ENCODE measurements at places on chromosomes 2 and 18.

GRCh38 chr2:86793752-86794151 is 3.0 kb upstream of the CD8A start:
- no peak for DNase-seq

DNA sequence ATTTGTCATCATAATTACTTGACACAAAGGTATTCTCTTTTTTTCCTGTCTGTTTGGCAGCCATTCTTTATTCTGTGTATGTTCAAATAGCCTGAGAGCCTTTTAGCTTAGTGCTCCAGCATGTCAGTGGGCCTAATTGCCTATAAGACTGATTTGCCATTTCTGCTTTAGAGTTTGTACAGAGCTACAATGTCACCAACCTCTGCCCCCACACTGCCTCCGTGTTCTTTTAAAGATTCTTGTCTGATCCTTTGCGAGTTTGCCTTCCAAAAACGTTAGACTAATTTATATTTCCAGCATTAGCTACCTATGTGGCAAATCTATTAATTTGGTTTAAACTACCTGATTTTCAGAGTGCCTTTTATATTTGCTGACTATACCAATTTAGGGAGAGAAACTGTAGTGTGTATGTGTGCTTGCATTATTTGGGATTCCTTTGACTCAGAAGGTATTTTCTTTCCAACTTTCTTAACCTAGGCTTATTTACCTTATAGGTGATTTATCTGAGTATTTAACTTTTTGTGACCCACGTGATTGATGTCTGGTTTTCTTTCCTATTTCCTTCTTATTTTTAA is 70.8 kb downstream of the FAM117B start:
- no peak for DNase-seq

DNA sequence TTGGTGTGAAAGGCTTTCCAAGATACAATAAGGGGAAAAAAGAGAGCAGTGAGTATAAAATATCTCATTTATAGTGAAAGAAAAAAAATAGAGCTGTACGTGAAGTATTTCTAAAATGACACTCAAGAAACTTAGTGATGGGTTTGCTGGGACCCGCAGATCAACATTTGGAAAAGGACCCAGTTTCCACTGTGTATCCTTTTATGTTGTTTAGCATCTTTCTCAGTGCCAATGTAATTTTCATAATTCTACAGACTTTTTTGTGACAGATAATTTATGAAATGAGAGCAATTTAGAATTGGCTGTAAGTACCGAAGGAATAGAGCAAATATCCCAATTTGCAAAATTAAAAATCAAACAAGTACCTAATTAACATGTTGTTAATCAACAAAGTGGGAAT is 116.9 kb downstream of the SH3BP4 start:
- DNase-seq = no peak

DNA sequence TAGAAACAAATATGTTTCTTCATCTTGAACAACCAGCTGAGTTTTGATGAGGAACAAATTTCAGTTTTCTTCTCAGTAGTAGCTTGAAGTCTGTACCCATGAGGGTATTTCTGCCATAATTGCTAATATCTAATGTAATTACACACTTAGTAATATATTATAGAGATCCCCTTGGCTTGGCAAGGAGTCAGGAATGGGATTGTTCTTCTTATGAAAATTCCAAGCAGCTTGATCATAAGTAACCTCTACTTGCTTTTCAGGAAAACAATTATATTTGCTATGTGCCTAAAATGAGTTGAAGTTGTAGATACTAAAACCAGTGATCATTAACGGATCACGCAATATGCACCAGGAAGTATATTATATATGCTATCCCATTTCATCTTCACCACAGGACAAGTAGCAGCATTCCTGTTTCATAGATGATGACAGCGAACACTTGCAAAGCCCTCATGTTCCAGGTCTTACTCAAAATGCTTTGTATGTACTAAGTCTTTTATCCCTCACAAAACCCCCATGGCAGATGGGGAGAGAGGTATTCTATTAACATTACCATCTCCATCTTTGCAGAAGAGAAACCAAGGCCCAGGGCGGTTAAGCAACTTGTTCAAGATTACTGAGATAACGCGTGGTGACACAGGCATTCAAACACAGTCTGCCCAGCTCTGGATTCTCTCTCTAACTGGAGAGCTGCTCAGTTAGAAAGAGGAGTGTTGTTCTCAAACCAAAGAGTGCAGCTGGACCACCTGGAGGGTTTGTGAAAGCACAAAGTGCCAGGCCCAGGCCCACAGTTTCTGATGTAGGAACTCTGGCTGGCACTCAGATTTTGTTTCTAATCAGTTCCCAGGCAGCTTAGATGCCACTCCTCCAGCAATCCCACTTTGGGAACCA is 21.8 kb upstream of the RGPD4 start:
- DNase-seq = no peak

DNA sequence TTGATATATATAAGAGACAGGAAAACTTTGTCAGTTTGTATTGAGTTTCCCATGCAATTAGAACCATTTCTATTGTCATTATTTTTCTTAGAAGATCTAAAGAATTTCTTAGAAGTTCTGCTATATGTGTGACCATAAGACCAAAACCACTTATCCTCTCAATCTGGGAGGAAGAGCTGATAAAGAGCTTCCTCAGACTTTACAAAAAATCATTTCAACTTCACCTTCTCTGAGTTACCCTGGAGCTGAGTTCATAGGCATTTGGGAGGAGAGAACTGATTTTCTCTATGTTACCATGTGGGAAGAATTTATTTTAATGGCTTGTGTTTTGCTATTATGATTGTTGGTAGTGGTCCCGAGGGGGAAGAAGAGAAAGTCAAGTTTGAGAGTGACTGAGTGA is 329.3 kb downstream of the GPD2 start:
- no peak for DNase-seq

DNA sequence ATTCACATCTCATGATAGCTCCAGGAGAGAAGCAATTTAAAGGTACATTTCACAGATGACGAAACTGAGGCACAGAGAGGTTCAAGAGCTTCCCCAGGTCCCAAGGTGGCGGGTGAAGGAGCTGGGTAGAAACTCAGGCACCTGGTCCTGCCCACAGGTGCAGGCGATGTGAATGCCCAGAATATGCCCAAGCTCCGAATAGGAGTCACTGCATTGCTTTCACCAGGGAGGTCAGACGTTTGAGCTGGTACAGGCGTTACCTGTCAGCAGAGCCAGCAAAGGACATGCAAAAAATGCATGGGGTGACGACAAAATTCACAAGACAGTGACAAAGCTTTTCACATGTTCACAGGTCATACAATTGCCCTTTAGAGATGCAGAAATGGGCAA is 247.9 kb downstream of the HDAC4 start:
- DNase-seq = no peak

GRCh38 chr2:225660262-225661131 is 261.0 kb downstream of the NYAP2 start:
- DNase-seq = peak; percentile 63

- no peak for DNase-seq
Observed at GRCh38 chr2:31319406-31320175, 85.6 kb downstream of the EHD3 start.

DNA sequence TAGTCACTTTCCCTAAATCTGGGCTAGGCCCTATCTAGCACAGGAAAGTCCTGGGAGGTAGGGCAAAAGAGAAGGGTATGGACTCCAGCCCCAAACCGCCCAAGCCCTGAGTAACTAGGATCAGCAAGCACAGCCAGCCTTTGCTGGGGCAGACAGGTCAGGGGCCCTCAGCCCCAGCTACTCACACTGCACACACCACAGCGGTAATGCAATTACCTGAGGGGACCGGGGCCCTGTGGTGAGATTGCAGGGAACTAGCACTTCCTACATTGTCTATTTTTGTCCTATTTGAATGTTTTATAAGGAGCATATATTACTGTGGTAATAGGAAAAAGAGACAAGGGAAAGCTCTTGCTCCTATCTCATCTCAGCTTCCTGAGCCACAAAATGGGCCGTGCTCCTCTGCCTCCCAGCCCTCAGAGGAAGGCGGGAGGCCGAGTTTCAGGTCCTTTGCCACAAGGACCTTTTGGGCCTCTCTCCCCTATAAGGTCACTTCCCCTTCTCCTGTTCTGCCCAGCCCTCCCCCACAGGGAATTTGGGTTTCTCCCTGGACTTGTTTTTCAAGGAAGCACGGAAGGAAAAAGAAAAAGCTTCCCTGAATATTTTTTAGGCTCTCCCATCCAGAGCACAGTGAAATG is 20.5 kb downstream of the RAB11FIP5 start:
- no peak for DNase-seq

Measured in stimulated activated CD8-positive, alpha-beta memory T cell treated with anti-CD3 and anti-CD28 coated beads, Interleukin-7, amount 100 ng/mL, for 24 hours (primary cell).